ENCODE measurements at places on chromosomes 2 and 18.

GRCh38 chr2:28393114-28393836 is 617 bp downstream of the FOSL2 start:
- no peak for DNase-seq

DNA sequence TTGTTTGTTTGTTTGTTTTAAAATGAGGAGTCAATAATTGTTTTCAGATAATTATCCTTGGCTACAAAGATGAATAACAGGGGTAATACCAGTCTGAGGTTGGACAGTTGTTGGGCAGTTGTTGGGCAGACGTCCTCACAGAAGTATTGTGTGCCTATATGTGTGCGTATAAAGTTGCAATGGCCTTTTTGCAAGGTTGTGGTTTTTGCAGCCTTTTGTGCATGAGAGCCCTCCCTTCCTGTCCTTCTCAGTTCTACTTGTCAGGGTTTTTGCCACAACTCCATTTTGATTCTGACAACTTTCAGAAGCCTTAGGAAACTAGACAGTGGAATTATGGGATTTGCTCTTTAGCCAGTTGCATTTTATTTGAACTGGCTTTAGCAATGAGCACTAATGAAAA is 6.0 kb upstream of the STK39 start:
- DNase-seq: no peak

DNA sequence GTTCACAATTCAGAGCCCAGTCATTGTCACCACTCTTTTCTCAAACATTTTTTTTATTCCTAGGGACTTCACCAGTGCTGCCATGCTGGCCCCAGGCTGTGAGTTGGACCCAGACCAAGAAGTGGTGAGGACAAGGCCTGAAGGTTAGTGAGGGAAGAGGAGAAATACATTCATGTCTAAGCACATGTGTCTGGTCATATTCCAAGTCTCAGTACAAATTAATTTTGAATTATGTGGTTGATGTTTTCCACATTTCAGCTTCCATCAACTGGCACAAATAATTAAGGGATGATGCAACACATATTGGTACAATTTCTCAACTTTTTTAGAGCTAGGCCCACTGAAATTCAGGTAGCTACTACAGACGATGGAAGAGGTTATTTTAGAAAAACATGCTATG is 106.6 kb upstream of the UPP2 start:
- no peak for DNase-seq

DNA sequence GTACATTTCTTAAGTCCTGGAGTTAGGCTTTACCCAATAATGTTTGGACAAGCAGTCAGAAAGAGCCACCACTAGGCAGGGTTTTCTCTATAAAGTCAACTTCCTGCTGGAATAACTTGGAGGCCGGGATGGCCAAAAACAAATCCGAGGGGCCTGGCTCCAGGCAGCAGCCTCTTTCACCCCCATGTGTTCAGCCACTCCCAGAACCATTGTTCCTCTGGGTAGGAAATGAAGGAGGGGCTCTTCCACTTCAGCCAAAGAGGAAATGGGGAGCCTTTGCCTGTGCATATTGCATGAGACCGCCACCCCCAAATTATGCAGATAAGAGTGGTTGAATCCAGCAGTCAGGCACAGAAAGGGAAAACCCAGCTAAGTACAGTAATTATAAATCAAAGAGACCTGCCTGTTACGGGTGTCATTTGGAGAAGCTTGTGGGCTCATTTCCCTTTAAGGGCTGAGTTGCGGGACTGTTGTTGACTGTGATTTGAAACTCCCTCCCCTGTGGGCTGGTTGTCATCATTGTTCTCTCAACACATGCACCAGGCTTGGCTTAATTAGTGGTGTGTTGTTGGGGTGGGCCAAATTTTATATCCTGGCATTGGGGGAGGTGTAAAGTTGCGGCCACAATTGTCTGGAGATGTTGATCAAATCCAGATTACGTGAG is 212.8 kb upstream of the SOX11 start:
- no peak for DNase-seq

DNA sequence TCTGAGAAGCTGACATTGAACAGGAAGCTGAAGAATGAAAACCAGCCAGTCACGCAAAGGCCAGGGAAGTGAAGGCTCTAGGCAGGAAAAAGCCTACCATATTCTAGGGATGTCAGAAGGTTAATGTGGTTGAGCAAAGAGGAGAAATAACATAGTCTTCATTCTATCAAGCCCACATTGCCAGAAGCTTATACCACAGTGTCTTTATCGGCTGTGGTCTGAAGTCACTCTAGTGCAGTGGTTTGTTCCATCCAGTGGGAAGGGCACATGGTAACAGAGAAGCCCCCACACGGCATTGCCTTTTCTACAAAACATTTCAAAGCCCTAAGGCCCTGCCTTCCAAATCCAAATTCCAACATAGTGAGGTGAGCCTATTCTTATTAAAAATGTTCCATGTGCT is 311.3 kb downstream of the TNS1 start:
- no peak for DNase-seq
